ENCODE measurements at places on chromosomes 7 and 10. TPM values are rescaled to one million over a fixed set of nuclear protein-coding genes. Genes with fewer than 3 reads are reported as not detected.

ACTL6B gene
- total RNA-seq, result not detected

PILRA gene
- not detected for total RNA-seq

CALCR gene
- not detected for total RNA-seq

CLRN3 gene
- 0.11 TPM for total RNA-seq

GSTO2 gene
- total RNA-seq, result 0.25 TPM

ANKIB1 gene
- total RNA-seq, result 43.4 TPM

HKDC1 gene
- total RNA-seq, result not detected

ASIC3 gene
- 0.07 TPM for total RNA-seq

OR2A7 gene
- 0.07 TPM for total RNA-seq

CAV2 gene
- 270 TPM for total RNA-seq

INMT gene
- not detected for total RNA-seq

HOXA10 gene
- total RNA-seq, result 0.14 TPM

GPRIN2 gene
- not detected for total RNA-seq

MAD1L1 gene
- total RNA-seq, result 53.2 TPM

MTPN gene
- 153 TPM for total RNA-seq

FAM180A gene
- not detected for total RNA-seq

SFTPA1 gene
- total RNA-seq, result not detected

SPACDR gene
- 1.2 TPM for total RNA-seq

PHKG1 gene
- total RNA-seq, result 0.59 TPM

CFAP46 gene
- 3.0 TPM for total RNA-seq

RAMP3 gene
- not detected for total RNA-seq
